M059J (cell line): ENCODE measurements at places on chromosomes 2 and 18. TPM values are rescaled to one million over a fixed set of nuclear protein-coding genes. Genes with fewer than 3 reads are reported as not detected.

GRCh38 chr2:198100346-198100745 lies 296.0 kb downstream of the PLCL1 start:
- DNase-seq, result no peak

GRCh38 chr2:95353613-95354468 lies 48.7 kb upstream of the FAHD2A start:
- no peak for DNase-seq

The CRYGA gene
- not detected in 2 replicates for total RNA-seq

The GNAL gene
- 0.02 and 0.15 TPM in 2 replicates for total RNA-seq

The SIX3 gene
- total RNA-seq, result not detected in 2 replicates

DNA sequence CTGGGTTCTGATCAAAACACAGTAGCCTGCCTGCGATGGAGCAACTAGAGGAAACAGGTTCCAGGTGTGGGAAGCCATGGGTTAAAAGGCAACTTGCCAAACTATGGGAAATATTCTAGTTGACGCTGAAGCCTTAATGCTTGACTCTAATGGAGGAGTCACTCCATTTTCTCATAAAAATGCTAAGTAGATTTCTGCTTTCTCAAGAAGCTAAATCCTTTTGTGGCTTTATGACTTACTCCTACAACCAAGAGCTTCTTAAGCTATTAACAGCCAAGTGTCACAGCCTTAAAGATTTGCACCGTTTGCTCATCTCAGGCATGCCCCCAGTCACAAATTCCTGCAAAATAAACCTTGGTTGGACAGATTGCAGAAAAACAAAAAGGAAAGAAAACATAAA lies 25.2 kb downstream of the ANKRD44 start:
- no peak for DNase-seq

DNA sequence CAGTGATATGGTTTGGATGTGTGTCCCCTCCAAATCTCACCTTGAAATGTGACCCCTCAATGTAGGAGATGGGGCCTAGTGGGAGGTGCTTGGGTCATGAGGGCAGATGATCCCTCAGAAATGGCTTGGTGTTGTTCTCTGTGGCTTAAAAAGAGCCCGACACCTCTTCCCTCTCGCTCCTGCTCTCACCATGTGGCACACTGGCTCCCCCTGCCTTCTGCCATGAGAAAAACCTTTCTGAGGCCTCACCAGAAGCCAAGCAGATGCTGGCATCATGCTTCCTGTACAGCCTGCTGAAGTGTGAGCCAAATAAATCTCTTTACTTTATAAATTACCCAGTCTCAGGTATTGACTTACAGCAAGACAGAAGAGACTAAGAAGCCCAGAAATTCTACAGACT lies 357.1 kb downstream of the NRXN1 start:
- no peak for DNase-seq

The LOXHD1 gene
- total RNA-seq, result not detected in 2 replicates

The RIF1 gene
- 16.8 and 23.9 TPM in 2 replicates for total RNA-seq

DNA sequence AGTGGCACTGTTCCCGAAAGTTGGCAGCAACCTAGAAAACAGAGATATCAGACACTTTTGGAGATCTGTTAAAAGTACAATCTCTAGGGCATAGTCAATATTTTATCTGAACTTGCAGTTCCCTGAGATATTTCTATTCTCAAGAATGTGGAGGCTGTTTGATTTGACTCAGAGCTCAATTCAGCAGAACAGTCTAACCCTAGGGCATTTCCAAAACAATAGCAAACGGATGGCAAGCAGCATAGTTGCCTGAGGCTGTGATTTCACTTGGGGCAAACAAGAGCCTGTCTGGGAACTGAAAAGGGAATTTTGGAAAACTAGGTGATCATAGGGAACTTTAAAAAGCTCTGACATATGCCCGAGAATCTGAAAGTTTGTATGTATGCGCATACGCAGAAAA lies 772.8 kb upstream of the LRRTM1 start:
- DNase-seq, result no peak

DNA sequence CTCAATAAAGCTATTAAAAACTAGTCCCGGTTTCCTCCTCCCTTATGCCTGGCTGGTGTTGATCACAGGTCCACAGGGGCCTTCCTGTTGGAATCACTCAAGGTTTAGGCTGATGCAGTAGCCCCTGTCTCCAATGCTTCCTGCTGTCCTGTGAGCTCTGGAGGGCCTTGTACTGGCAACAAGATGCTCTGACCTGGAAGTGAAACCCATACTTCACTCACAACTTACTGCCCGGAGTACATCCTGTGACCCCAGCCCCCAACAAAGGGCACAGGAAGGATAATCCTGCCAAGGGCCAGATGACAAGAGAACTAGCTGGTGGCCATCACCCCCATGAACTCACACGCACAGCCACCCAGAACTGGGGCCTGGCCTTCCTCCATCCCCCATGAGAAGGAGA lies 50.3 kb downstream of the ZBTB7C start:
- no peak for DNase-seq

DNA sequence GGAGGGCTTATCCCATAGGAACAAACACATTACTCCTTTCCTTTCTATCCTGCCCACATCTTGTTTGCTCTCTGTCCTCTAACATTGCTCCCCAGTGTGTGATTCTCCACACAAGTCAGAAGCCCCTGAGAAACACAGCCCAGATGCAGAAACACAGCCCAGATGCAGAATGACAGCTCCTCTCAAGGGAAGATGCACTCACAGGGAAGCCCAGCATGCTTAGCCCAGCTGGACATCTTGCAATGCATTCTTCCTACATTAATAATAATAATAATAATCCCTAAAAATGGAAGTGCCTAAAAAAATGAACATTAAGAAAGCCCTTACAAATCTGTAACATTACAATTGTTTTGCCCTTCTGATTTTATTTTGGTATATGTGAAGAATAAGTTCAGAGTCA lies 172.1 kb downstream of the CBLN2 start:
- no peak for DNase-seq

The SLC11A1 gene
- 0.02 and 0.07 TPM in 2 replicates for total RNA-seq

GRCh38 chr2:45269149-45269793 lies 260.0 kb upstream of the SIX2 start:
- peak; percentile 63 for DNase-seq

DNA sequence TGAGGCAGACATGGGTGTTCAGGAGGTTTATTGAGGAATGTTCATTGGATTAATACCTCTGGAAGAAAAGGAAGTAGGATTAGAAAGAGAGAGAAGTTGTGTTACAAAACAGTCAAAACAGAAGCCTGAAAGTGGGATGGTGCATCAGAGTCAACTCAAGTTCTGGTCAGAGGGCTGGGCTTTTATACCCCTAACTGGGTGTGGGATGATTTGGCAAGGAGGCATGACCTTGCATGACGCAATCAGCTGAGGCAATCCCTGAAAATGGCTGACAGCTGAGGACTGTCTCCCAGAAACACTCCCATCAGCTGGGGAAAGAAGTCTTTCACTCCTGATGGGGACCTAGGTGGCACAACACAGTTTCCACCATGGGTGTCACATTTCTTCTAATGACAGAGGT lies 818.2 kb downstream of the SATB2 start:
- DNase-seq, result no peak

The CFC1 gene
- total RNA-seq, result not detected in 2 replicates

- DNase-seq, result no peak
Measured at GRCh38 chr2:151826737-151827157, 1.5 kb downstream of the ARL5A start.

- peak; percentile 1 for DNase-seq
Measured at GRCh38 chr2:208872591-208872990, 466.0 kb downstream of the PTH2R start.

The CENPA gene
- total RNA-seq, result 22.0 and 33.3 TPM in 2 replicates

GRCh38 chr2:235044501-235045271 lies 92.9 kb downstream of the SH3BP4 start:
- no peak for DNase-seq

The ZNF521 gene
- total RNA-seq, result 8.3 and 20.4 TPM in 2 replicates

DNA sequence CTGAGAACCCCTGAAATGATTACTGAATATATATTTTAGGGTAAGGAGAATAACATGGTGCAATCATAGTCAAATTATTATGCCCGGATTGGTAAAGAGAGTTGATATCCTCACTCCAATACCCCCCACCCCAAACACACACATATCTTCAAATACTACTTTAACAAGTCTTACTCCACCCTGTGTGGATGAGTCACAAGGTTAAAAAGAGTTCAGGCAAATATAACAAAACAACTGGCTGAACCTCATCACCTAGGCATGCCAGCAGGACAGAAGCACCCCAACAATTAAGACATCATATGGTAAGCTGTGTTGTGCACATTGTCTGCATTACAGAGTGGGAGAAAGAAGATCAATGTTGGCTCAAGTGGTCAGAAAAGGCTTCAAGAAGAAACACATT lies 857.4 kb downstream of the TDRD15 start:
- DNase-seq, result peak; percentile 58

GRCh38 chr2:127083819-127084503 lies 23.0 kb downstream of the BIN1 start:
- DNase-seq, result peak; percentile 94

DNA sequence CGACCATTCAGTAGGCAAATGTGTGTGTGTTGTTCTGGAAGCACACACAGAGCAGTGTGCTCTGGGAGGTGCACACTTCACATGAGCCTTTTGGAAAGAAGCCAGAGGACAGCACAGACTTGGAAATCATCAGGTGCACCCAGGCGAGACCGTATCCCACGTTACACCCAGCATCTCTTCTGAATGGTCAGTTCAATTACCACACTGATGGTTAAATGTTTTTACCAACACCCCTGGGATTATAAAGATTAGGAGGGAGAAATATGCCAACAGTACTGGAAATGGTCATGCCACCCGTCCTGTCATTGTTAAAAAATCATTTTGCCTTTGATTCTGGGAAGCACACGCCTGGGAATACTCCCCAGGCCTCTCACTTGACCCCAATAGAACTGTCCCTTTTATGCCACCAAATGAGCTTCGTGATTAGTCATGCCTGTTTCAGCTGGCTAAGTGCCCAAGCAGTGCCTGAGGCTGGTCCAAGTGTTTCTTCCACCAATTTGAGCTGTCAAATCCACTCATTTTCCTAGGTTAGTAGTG lies 183.7 kb downstream of the NRP2 start:
- peak; percentile 89 for DNase-seq

The ICA1L gene
- total RNA-seq, result 0.69 and 1.1 TPM in 2 replicates

- DNase-seq, result no peak
Measured at GRCh38 chr2:109529532-109530449, 84.0 kb downstream of the SEPTIN10 start.

- DNase-seq, result peak; percentile 76
Measured at GRCh38 chr2:23411752-23412431, 26.9 kb downstream of the KLHL29 start.

DNA sequence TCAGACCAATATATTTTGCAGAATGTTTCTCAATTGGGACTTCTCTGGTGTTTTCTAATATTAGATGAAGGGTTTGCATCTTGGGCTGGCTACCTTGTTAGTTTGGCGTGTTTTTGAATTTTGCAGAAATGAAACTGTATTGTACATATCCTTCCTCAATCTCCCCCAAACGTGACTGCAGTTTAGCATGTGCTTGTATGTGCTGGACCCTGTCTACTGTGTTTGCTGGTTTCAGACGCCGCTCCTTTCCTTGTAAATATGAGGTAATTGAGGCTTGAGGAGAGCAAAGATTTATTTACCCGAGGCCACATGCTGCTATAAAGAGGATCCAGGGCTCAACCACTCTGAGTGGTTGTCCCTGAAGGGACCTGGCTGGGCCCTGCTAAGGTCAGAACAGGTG lies 57.2 kb downstream of the NGEF start:
- DNase-seq, result no peak

The TTR gene
- not detected in 2 replicates for total RNA-seq

GRCh38 chr2:45000921-45001868 lies 8.1 kb downstream of the SIX2 start:
- DNase-seq, result no peak

GRCh38 chr18:56662902-56663301 lies 11.7 kb downstream of the WDR7 start:
- no peak for DNase-seq

- DNase-seq, result no peak
Measured at GRCh38 chr2:57728691-57729090, 317.9 kb upstream of the VRK2 start.

DNA sequence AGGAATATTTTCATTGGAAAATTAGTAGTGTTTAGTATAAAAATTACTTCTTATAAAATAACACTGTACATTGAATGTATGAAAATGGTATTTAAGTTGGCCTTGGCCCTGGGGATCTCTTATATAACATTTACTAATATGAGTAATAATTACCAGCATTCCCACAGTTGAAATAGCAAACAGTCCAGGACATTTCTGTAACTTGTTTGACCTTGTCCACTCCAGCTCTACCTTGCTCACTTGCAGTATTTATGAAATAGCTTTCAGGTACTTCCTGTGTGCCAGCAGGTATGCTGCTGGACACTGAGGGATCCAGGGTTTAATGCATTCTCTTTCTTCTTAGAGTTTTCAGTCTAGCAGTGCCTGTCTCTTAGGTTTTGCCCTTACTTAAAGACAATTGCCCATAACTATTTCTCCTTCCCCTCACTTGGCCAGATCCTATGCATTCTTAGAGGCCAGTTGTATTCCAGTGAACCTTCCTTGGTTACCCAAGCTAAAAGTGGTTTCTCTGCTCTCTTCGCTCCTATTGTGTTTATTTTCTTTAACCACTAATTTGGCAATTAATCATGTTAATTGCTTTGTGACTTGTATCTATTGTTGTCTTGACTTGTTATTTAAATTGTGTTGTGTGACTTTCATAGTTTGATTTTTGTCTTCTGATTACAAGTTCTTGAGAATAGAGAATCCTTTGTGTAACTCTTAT lies 25.9 kb downstream of the BABAM2 start:
- DNase-seq, result no peak

DNA sequence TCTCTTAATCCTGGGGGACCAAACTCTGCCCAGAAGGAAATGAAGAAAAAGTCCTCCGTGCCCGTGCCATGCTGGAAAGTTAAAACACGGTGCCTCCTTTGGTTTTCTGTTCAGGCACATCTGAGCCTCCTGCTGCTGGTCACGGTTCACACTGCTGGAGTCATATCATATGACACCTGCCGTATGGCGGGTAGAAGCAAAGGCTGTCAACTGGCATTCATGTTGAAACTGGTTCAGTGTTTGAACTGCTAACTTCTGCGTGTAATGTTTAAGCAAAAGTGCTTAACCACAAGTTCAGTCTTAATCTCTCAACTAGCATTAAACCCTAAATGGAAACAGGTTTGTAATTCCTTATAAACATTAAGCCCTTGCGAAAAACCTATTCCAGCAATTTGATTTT lies 3.1 kb downstream of the STK39 start:
- no peak for DNase-seq
